GM12864 (cell line): ENCODE measurements at places on chromosomes 3 and 15.

- DNase-seq, result peak; percentile 8
Measured at GRCh38 chr3:54830658-54831057, 97.2 kb downstream of the LRTM1 start.

DNA sequence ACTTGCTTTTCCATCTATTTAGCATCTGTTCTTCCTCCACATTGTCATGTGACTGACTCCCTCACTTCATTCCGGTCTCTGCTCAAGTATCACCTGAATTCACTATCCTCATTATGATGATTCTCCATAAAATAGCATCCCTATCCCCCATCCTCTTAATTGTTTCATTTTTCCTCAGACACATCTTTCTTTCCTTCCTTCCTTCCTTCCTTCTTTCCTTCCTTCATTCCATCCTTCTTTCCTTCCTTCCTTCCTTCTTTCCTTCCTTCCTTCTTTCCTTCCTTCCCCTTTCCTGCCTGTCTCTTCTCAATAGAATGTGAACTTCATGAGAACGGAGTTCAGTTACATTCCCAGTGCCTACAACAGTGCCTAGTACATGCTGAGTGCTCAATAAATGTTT, 32.6 kb upstream of the MTHFS start:
- DNase-seq, result no peak

- DNase-seq, result no peak
Measured at GRCh38 chr3:157498371-157498770, 4.8 kb downstream of the VEPH1 start.

GRCh38 chr3:196159952-196160804, 51.0 kb downstream of the ZDHHC19 start:
- DNase-seq, result peak; percentile 72

DNA sequence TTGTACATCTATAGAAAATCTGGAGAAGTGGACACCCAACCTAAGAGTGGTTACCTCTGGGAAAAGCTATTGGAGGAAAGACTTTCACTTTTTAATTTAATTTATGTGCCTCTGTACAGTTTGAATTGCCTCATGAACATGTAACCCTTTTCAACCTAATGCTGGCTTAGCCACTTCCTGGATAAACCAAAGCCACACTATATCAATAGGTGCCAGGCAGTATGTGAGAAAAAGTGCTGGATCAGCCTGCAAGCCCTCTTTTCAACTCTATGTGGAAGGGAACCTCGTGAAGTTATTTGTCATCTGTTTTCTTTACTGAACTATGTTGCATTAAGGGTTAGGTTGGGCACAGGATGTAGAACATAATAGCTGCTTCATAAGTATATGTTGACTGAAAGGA, 9.3 kb upstream of the TOPAZ1 start:
- DNase-seq, result no peak

- no peak for DNase-seq
Measured at GRCh38 chr3:73029321-73029796, 32.1 kb upstream of the EBLN2 start.

GRCh38 chr15:58010983-58011382, 54.5 kb downstream of the ALDH1A2 start:
- DNase-seq, result no peak

DNA sequence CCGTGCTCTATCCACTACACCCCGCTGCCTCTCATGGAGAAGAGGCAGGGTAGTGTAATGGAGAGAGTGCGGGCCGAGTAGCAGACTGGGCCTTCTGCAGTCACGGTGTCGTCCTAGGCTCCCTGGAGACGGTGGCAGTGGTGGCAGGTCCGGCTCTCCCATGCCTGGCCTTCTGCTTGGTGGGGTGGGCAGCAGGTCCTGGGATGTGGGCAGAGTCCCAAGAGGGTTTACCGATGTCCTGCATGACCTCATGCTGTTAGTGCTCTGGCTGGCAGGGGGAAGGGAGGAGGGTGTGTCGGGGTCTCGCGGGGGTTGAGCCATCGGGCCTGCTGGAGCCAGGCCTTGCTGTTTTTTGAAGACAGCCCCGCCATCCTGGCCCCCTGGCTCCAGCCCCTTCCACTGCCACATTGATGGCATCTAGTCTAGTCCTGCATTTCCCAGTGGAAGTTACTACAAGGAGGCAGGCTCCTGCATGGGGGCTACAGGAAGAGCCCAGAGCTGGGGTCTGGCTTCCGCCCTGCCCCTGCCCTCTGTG, 73.6 kb upstream of the SEC13 start:
- DNase-seq, result no peak

DNA sequence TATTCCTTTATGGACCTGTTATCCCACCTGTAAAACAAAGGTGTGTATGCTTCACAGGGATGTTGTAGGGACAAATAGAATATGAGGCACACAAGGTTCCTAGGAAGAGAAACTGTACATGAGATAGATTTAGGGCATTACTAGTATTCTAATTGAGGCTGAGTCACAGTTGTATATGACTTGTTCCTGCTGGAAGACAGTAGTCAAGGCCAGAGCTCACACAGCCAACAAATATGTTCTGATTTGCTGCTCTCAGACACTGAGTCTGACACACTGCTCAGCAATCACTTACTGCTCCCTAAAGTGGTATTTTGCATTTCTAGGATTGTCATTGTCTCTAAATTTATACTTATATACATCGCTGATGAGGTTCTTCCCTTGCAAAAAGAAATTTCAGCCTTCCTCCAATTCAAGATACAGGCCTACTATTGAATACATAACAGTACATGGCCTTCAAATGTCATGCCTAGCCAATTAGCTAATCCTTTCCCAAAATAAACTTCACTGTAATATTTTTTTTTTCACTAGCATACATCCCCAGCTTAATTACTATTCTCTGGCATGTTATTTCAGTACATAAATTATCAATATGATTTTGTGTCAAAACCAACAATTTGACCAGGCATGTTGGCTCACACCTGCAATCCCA, 69.8 kb downstream of the TIGIT start:
- DNase-seq, result no peak

GRCh38 chr15:73926219-73927002, at the start of gene LOXL1:
Gene LOXL1, plus strand, starts transcription at chr15:73926462. Its CDS starts 322 bp downstream, at chr15:73926784.
- no peak for DNase-seq

DNA sequence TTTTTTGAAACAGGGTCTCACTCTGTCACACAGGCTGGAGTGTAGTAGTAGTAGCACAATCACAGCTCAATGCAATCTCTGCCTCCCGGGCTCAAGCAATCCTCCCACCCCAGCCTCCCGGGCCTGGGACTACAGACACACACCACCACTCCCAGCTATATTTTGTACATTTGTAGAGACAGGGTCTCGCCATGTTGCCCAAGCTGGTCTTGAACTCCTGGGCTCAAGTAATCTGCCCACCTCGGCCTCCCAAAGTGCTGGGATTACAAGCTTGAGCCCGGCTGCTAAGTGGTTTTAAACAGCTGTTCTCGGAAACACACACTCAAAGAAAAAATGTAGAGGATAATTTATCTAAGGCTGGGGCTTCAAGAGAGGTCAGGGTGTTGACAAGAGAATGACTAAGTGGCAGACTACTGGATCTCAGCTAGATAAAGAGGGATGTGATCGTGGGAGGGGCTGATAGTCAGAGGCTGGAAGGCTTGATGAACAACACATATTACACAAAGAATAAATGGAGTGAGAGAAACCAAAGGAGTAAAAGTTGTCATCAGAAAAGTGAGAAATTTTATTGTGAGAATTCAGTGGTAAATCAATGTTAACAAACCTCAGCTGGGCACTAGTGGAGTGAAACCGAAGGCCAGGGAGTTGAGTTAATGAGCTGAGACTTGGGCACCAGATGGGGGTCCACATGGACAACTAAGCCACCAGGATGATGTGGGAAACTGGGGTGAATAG, 6.7 kb downstream of the CCR5AS start:
- DNase-seq, result no peak

DNA sequence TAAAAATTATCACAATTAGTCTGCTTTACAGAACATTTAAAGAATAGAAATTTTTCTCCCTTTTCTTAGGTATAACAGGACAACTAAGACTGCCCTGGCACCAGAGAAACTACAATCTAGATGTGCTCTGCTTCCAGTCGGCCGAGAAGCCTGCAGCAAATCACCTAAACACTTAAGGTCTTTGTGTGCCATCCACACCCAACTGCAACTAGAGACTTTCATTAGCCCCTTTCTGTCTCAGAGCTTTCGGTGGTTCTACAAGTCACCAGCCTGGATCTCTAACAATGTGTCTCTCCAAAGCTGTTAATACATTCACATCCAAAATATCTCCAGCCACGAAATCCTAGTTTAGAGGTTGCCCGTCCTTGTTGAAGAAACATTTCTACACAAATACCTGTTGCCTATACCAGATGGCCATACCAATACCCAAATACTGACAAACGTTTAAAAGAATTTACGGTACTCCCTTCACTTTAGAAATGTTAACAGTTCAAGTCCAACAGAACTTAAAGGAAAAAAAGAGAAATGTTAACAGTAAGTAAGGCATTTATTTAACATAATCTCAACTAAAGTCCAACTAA, 6.7 kb downstream of the PRC1 start:
- no peak for DNase-seq

DNA sequence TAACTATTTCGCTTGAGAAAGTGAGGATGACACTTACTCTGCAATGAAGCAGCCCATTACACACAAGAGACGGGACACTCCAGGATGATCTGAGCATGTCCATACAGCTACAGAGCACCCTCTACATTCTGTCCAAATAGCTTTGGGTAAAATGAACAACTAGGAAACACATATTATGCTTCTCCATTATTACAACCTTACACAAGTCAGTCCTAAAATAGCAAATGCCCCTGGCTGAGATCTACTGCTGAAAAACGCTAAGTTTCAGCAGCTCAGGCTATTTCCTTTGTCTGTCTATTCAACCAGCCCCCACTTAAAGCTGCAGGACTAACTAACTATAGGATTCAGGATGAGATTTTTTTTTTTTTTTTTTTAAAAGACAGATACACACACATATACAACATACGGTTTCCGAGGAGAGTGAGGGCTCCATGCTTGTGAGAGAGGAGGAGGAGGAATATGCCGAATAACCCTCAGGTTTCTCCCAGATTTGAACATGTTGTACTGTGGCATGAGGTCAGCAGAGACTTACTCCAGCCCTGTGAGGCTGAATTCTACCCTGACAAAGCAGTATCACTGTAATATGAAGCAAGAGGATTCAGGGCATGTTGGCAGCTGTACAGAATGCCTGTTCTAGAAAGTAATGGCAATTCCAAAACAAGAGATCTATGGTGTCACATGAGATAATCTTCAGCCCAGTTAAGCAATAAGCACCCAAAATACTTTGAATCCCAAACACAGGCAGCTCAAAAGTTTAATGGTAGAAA, 117.3 kb upstream of the PLXND1 start:
- DNase-seq, result no peak

GRCh38 chr15:100096248-100096600, 245.6 kb downstream of the ADAMTS17 start:
- DNase-seq, result no peak

DNA sequence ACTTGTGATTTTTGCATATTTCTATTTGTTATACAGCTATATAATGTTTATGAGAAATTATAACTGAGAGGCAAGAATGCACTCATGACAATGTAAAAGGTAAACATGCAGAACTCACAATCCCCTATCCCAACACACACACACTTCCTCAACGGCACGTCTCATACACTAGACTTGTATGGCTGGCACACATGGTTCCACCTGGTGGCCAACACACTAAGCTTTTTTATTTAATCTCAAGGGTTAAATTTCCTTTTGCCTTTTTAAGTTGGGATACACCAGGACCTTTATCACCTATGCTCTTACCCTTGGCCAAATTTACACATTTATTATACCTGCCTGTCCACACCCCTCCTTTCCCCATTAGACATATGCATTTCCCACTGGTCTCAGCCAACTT, 88.6 kb upstream of the PSMD6 start:
- no peak for DNase-seq

DNA sequence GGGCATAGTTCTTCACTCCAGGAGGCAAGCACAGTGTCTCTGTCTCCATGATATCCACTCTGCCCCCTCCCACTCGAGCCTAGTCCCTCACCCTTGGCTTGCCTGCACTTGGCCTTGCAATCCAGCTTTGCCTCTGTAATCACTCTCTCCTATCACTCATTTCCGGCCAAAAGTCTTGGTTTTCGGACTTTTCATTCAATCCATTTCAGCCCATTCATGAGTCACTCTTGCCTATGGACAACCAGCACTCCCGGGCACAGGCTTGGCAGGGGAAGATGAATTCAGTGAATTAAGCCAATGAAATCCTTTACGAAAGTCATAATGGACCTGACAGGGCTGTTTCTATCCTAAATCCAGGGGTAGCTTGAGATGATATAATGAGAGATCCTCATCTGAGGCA, 21.7 kb downstream of the DAZL start:
- DNase-seq, result no peak

DNA sequence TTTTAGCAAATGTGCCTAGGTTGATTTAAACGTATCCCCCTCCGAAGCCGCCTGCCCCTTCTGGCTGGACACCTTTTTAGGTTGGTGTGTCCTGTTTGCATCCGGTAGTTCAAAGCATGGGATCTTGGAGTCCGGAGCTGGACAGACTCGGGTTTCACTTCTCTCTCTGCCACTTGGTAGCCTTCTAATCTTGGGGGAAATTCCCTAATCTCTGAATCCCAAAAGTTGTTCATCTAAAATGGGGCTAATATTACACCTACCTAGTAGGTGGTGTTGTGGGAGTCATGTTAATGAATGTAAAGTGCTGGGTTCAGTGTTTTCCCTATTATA, 760 bp downstream of the FANCI start:
- peak; percentile 8 for DNase-seq

DNA sequence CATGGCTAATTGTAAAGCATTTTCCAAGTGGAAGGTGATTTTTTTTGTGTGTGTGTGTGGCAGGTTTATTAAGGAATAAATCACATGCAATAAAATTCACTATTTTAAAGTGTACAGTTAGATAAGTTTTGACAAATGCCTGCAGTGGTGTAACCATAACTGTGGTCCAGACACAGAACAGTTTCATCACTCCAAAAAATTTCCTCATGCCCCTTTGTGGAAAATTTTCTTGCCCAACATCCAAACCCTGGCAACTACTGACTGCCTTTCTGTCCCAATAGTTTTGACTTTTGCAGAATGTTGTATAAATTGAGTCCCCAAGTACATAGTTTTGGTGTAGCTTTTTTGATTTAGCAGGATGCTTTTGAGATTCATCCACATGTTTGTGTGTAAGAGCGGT, 135.1 kb upstream of the KLHL25 start:
- DNase-seq, result no peak

DNA sequence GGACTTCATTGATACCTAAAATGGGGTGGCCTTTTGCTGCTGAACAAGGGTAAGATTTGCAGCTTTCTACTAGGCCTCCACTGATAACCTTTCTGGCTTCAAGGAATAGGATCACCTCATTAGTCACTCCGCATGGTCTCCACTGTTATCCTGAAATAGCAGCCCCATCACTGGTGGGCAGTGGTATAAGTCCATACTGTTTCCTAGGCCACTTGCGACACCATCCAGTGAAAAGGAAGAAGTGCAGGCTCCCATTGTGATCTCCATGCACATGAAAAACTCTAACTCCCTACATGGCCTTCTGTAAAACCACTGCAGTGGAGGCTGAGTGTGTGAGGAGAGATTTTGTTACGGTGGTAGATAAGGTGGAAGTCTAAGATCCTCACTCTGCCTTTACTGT, 1455.9 kb downstream of the SI start:
- no peak for DNase-seq

- no peak for DNase-seq
Measured at GRCh38 chr3:70608434-70608833, 296.0 kb upstream of the MDFIC2 start.
